Left renal cortex interstitium (tissue), 4 donors: ENCODE measurements at places on chromosomes 7 and 10. TPM values are rescaled to one million over a fixed set of nuclear protein-coding genes. Genes with fewer than 3 reads are reported as not detected.

Gene CCDC172
- not detected for polyA plus RNA-seq

Gene RBM20
- polyA plus RNA-seq = 8.2 TPM

Gene SOSTDC1
- 43.8 TPM for polyA plus RNA-seq

Gene CPXM2
- 6.3 TPM for polyA plus RNA-seq

Gene TRDMT1
- 8.2 TPM for polyA plus RNA-seq

Gene RAMP3
- polyA plus RNA-seq = 16.0 TPM

Gene SPDYE18
- 0.90 TPM for polyA plus RNA-seq

Gene TMEM130
- 6.9 TPM for polyA plus RNA-seq

Gene AMPH
- 16.2 TPM for polyA plus RNA-seq

Gene ALOX5
- polyA plus RNA-seq = 5.8 TPM

Gene PRPS1L1
- polyA plus RNA-seq = not detected

Gene PPP3CB
- polyA plus RNA-seq = 71.1 TPM

Gene PRXL2A
- polyA plus RNA-seq = 125 TPM

Gene KNDC1
- 4.5 TPM for polyA plus RNA-seq

Gene ZNF804B
- polyA plus RNA-seq = 0.14 TPM

Gene GLI3
- polyA plus RNA-seq = 14.2 TPM

Gene FXYD4
- not detected for polyA plus RNA-seq
